ENCODE measurements at places on chromosomes 3 and 15. TPM values are rescaled to one million over a fixed set of nuclear protein-coding genes. Genes with fewer than 3 reads are reported as not detected.

DNA sequence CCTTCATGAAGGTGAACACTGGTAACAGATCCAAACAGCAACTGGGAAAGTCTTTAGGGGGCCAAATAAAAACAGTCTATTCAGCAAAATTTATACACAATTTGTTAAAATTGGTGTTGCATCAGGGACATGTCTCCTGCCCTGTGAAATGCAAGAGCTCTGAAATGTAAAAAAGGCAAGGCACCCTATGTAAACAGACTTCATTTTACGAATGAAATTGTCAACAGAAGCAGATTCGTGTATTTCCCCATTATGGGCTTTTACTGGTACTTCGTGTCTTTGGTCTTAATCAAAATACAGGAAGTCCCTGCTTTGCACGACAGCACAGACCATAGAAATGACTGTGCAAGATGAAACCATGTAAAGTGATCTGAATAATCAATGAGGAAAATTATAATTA lies 127.3 kb upstream of the THBS1 start:
- DNase-seq: no peak

DNA sequence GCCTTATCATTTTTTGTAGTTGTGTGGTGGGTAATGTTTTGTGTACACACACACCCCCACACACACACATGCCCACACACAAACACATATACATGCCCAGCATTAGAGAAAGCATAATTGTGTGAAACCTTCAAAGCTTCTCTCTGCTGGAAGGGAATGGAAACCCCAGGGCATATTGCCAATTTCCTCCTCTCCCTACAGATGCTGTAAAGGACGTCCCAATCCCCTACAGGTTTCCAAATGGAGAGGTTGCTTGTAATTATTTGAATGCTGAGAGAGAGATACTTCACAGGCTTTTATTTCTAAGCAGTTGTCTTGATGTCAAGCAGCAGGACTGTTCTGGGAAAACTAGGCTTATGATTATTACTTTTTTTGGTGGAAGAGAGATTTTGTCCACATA lies 23.0 kb upstream of the CCK start:
- DNase-seq: no peak

- DNase-seq: no peak
These were observed 294.0 kb downstream of the SOX2 start for GRCh38 chr3:182005701-182006100.

- peak; percentile 92 for DNase-seq
These were observed 23.6 kb downstream of the SEC61A1 start for GRCh38 chr3:128075522-128076482.

- DNase-seq: no peak
These were observed 931.9 kb downstream of the IGSF11 start for GRCh38 chr3:118102737-118103136.

CFAP100 gene
- not detected for total RNA-seq

GRCh38 chr15:30956216-30957124 lies 35.0 kb downstream of the MTMR10 start:
- no peak for DNase-seq

Data from pancreas (tissue), 10 donors.